ENCODE measurements at places on chromosomes 6 and 20.

DNA sequence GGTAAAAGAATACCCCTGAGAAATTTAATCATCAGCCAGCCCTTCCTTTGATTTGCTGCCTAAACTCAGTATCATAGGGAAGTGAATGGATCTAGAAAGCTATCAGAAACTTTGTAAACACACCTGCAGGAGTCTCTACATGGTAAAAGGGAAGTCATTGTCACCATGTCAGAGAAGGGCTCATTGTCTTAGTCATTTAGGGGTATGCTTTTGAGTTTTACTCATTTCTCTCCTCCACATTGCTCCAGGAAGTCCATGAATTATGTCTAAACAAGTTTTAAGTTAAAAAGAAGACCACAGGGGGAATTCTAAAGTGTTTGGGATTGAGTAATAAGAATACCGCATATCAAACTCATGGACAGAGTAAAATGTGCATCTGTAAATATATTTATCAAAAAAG, 2.5 kb downstream of the SLC17A1 start:
- DNase-seq: no peak

- no peak for DNase-seq
Measured at GRCh38 chr6:158206740-158207421, 38.7 kb downstream of the GTF2H5 start.

DNA sequence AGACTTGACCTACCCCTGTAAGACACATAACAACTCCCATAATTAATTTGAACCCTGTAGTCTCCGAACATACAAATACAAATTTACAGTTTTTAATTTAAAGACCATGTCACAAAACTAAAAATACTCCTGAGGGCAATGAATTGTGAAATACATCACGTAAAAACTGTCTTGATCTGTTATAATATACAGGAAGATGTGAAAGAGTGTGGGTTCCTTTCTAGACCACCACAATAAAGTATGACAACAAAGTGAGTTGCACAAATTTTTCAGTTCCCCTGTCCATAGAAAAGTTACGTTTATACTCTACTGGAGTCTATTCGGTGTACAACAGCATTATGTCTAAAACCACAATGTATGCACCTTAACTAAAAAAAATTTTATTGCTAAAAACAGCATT, 11.0 kb upstream of the BLOC1S5 start:
- no peak for DNase-seq

GRCh38 chr6:125791151-125791819, 525 bp downstream of the NCOA7 start:
- DNase-seq: no peak

DNA sequence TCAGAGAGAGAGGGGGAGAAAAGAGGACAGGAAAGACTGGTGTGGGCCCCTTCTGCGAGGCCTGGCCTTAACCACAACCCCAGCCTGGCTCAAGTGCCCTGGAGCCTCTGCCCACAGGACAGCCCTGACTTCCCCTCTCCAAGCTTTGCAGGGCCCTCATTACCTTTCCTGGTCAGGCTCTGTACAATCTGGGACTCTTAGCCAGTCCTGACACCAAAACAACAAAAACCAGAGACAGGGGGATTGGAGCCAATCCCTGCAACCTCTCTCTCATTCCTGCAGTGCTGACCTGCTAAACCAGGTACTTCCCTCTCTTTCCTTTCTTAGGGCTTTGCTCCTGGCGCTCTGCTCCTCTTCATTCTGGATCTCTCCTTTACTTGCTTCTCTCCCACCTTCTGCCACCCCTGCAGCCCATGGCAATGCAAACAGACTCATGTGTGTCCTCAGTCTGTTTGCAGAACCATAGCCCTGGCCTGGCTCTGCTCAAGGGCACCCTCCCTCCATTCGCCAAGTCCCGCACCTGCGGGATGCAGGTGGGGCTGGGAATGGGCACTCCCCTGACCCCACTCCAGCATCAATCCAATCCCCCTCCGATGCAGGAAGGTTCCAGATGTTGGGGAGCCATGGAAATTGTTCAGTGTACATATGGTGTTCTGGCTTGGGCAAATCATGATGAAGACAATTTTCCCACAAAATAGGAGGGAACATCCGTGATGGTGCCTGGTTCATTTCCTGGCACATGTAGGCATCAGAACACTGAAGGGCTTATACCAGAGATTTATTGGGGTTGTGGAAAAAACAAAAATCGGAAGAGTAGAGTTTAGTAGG, 38.1 kb downstream of the RPP40 start:
- no peak for DNase-seq

DNA sequence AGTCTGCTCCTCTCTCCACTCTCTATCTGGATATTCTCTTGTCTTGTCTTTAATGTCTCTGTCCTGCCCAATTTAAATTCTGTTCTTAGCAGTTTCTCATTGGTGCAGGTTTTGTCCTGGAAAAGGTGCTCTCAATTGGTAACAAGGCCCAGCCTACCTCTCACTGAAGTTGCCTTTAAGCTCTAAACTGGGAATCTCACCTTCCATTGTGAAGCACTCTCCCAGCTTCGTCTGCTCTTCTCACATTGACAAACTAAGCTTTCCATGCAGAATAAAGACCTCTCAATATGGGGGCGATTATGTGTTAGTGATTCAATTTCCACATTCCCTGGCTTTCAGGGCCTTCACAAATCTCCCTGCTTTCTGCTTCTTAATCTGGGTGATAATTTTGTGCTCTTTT, 1712.2 kb downstream of the GRIK2 start:
- no peak for DNase-seq

DNA sequence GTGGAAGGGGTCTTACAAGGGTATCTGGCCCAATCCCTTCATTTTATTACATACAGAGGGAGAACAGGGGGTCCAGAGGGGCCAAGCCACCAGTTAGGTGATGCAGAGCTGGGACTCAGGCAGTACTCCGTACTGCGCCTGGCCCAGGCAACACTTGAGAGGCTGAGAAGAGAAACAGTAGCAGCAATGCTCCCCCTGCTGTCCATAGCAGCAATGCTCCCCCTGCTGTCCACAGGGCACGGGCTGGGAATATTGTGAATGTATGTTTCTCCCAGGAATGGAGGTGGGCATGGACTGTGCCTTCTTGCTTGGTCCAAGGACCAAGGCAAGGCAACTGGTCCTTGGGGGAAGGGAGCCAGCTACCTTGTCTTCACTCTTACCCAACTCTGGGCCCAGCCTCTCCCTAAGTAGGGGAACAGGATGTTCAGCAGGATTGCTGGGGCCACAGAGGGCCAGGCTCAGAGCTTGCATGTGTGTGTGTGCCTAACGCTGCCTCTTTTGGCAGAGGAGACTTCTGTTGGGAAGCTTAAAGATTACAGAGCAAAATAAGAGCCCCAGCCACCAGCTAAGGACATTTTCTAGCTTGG, 14.8 kb upstream of the FAM83C start:
- no peak for DNase-seq

DNA sequence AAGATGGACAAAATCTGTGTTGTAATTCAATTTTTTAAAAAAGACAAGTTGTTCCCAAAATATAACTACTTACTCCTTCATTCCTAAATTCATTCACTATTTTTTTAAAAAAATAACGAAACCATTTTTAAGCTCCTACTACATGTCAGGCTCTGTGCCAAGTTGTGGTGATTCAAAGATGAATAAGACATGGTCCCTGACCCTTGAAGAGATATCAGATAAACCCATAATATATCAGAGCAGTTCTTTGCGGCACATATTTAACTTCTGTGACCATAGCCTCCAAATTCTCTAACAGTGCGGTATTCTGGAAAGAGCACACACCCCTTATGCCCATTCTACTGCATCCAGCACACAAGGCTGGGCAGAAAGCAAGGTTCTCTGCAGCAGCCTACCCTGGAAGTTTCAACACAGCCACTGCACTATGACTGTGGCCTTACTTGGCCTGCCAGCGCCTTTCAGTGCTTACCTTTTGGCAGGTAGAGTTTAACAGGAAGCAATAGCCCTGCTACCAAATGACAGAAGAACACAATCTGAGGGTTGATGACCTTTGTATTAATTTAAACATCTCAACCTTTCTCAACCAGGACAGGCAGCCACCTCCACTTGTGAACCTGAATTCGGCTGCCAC, 406.5 kb downstream of the BTBD9 start:
- DNase-seq: no peak

GRCh38 chr6:119184008-119184648, 105.7 kb upstream of the FAM184A start:
- DNase-seq: no peak

- no peak for DNase-seq
Measured at GRCh38 chr20:33787253-33787891, 23.8 kb upstream of the CHMP4B start.

DNA sequence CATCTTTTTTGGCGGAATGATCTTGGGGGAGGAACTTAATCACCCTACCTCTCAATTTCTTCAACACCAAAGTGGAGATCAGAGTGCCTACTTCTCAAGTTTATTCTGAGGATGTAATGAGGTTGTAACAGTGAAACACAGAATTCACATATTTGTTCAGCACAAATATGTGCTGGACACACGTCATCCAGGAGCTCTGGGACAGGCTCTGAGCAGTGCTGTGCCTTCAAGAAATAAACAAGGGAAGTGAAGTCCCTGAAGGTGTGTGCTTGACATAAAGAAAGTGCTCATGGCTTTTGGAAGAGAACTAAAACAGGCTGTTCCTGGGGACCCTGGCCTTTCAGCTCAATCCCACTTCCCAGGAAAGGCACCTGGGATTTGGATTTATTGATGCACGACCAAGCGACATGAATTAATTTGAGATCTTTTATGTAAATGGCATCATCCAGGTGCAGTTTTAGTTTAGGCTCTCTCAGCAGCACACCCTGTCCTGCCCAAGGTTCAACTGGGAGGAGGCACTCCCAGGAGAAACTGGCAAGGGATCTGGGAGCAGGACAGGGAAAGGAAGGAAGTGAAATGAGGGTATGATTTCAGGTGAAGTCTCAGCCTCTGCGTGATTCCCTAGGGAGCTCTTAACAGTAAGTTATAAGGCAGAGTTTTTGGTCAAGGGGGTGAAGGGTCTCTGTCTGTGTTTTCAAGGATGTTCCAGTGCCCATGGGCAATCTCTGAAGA, 211.0 kb downstream of the FOXA2 start:
- DNase-seq: no peak

Data from NCI-H1048 (cell line).